ENCODE measurements at places on chromosomes 5 and 9. TPM values are rescaled to one million over a fixed set of nuclear protein-coding genes. Genes with fewer than 3 reads are reported as not detected.

The MAP1B gene
- 55.9 TPM for total RNA-seq

The PCDHGC4 gene
- not detected for total RNA-seq

The CDC25C gene
- 8.8 TPM for total RNA-seq

The NUP188 gene
- 40.4 TPM for total RNA-seq

The ERBIN gene
- 22.1 TPM for total RNA-seq

The SPOCK1 gene
- total RNA-seq: 15.8 TPM

The SLC1A1 gene
- total RNA-seq: 1.2 TPM

The BARHL1 gene
- 0.03 TPM for total RNA-seq

The OSMR gene
- 59.6 TPM for total RNA-seq

The TTC33 gene
- 17.3 TPM for total RNA-seq

The ENHO gene
- total RNA-seq: 2.3 TPM

The BRINP1 gene
- total RNA-seq: 0.15 TPM

The BTNL3 gene
- not detected for total RNA-seq

The BICD2 gene
- 31.4 TPM for total RNA-seq

The GGTA1 gene
- total RNA-seq: not detected

The ARHGEF28 gene
- 11.6 TPM for total RNA-seq

The C9 gene
- total RNA-seq: not detected

The TIMD4 gene
- 0.85 TPM for total RNA-seq

The SHC3 gene
- 0.40 TPM for total RNA-seq

The STPG3 gene
- total RNA-seq: not detected

The MED27 gene
- total RNA-seq: 32.9 TPM

The NTNG2 gene
- 1.2 TPM for total RNA-seq

The WNK2 gene
- 6.0 TPM for total RNA-seq

The ROPN1L gene
- 2.3 TPM for total RNA-seq

The PPP3R2 gene
- not detected for total RNA-seq

The CEP120 gene
- 9.2 TPM for total RNA-seq

The PCDHA12 gene
- total RNA-seq: 3.0 TPM

The DMRT3 gene
- not detected for total RNA-seq

The BTNL8 gene
- total RNA-seq: not detected

The SOX30 gene
- total RNA-seq: not detected

The PCDH12 gene
- not detected for total RNA-seq

The PRSS3 gene
- total RNA-seq: 8.7 TPM

The WNT8A gene
- not detected for total RNA-seq

The RASGEF1C gene
- 0.10 TPM for total RNA-seq

The C5orf52 gene
- not detected for total RNA-seq

The HTR4 gene
- not detected for total RNA-seq

The LECT2 gene
- total RNA-seq: not detected

The NMUR2 gene
- total RNA-seq: 0.08 TPM

The ANKRD31 gene
- 0.06 TPM for total RNA-seq

The KIF24 gene
- total RNA-seq: 3.5 TPM

The PCDHB6 gene
- 1.1 TPM for total RNA-seq

The GZMA gene
- total RNA-seq: not detected

The ANKRD18B gene
- 4.6 TPM for total RNA-seq

The RIOK2 gene
- total RNA-seq: 22.1 TPM

The SLC9A3 gene
- total RNA-seq: 2.2 TPM

The RANBP3L gene
- total RNA-seq: not detected

The DOK3 gene
- total RNA-seq: 4.3 TPM

The NDUFB6 gene
- 109 TPM for total RNA-seq

The LCP2 gene
- total RNA-seq: not detected

The SLC27A4 gene
- total RNA-seq: 37.3 TPM

The SLC25A48 gene
- total RNA-seq: 0.11 TPM

The FNIP1 gene
- total RNA-seq: 14.3 TPM
